ENCODE measurements at places on chromosomes 12 and 14.

GRCh38 chr12:40646456-40646855, 45.8 kb upstream of the CNTN1 start:
- DNase-seq = no peak

DNA sequence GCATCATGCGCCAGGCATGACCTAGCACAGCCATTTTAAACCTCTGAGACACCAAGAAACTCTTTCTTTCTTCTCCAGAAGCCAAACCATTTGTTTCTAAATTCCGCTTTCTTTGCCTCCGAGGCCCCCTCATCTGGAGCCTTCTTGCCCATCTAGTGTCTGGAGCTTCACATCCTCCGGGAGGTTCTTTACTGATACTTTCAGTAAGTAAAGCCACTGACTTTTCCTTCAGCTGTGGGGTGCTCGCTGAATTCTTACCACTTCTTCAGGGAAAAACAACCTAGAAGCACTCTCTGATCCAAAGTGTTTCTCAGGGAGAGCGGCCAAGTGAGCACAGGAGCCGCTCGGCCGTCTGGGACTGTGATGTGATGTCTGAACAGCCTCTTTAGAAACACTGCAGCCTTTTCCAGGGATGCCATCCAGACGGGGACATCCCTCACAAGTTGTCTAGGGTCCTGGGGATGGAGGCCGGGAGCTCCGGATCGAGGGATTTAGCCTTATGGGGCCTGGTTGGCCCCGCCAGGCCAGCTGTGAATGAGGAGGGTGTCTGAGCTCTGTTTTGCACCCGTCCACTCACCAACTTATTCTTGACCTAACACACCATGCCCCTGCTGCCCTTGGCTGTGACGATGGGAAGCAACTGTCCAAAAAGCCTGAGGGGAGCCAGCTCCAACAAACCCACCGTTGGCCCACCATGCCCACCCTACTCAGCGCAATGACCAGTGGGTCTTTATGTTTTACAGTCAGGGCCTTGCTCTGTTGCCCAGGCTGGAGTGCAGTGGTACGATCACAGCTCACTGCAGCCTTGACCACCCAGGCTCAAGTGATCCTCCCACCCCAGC, 160.6 kb downstream of the ZFP36L1 start:
- no peak for DNase-seq

DNA sequence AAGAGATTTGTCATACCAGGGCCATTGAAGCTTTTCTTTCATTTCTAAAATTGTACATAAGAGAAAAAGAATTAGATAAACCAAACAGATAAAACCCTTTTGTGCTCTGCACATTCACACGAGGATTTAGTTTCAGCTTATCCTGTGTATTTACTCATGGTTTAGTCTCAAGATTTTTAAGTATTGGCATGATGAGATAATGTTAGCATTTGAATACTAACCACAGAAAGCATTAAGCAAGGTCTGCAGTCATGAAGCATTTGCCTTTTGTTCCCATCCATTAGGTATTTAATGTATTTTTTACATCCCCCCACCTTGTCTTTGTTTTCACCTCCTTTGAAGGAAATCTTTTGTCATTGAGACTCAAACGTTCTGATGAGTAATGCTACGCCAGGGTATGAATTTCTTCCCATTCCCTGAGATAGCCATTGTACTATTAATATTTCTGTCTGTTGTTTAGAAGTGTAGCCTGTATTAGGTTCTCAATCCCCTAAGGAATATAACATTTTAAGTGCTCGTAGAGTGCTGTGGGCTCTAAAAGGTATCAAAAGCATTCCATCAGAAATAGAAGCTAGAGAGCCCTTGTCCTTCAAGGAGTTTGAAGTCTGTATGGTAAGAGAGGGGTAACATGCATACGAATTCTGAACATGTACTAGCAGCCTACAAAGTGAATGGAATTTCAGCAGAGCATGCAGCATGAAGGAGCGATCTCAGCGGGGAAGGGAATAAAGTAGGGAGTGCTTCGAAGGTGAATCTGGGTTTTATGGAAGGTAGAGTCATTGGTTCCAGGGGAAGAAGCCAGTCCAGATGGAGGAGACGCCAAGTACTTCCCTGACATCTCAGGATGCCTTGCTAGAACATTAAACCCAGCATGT, 22.3 kb downstream of the CRADD start:
- DNase-seq = no peak

DNA sequence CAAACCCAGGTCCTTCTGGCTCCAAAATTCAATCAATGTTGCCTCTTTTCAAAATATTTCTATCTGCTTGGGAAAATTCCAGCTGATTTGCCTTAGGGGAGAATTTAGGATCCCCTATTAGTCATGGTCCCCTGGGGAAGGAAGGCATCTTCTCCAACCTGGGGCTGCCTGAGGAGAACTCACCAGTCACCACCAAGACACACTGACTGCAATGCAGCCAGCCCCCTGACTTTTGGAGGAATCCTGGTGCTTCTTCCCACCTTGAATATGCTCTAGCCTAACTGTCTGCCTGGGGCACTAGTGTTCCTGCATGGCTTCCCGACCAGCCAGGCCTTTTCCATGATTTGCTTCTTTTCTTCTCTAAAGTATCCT, 71.8 kb upstream of the BCL2L14 start:
- DNase-seq = no peak

DNA sequence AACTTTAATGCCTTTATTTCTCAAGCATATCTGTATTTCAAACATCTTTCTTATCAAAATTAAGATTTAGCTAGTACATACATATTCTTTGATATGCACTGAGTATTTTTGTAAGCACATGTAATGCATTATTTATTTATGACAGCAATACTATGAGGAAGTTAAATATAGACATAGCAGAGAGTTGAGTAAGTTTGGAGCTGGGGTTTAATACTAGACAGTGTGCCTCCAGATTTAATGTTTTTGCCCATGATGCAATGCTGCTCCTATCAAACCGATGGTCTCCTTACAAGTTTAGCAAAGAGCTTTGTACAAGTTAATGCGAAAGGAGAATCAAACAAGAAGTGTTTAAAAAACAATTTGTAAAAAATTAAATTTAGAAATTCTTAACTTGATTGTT, 826.6 kb upstream of the MGAT4C start:
- no peak for DNase-seq

GRCh38 chr12:64551676-64552075, 58.6 kb upstream of the RASSF3 start:
- no peak for DNase-seq

DNA sequence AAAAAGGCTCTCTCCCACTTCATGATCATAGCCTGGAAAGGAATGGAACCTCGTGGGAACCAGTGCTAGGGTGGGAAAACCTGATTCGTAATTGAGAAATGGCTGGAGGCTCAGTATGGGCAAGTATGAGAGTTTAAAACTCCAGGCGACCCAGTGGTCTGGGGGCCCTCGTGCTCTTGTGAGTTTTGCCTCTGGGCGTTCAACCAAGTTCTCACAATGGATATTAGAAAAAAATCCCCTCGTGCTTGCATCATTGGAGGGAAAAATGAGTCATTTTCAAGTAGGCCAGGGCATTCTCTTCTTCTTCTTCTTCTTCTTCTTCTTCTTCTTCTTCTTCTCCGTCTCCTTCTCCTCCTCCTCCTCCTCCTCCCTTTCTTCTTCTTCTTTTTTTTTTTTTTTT, 39.0 kb downstream of the GPR68 start:
- DNase-seq = no peak

- DNase-seq = no peak
Measured at GRCh38 chr12:2261708-2262107, 208.9 kb downstream of the CACNA1C start.

GRCh38 chr12:126811391-126811790, 1455.6 kb upstream of the TMEM132C start:
- DNase-seq = no peak

- DNase-seq = no peak
Measured at GRCh38 chr14:96790706-96791105, 6.5 kb upstream of the VRK1 start.

DNA sequence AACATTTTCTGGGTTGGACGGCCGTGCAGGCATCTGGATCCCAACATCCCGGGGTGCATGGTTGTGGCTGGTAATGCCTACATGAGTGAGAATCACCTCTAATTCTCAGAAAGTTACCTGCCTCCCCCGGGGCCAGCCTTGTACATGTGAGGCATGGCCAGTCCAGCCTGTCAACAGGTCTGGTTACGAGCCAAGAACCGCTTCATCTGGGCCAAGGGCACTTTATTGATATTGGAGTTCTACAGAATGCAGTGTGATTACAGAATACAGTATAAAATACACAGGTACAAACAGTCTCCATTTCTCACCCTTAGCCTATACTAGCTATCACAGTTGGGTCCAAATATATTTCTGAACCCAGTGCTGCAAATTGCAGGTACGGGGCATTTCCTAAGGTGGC, 84.9 kb upstream of the EVL start:
- no peak for DNase-seq

GRCh38 chr12:802242-803120, 50.1 kb downstream of the WNK1 start:
- DNase-seq = no peak

GRCh38 chr12:86170051-86170450, 86.1 kb downstream of the MGAT4C start:
- no peak for DNase-seq

GRCh38 chr14:63130531-63130930, 73.7 kb upstream of the RHOJ start:
- DNase-seq = no peak

Data from activated CD4-positive, alpha-beta T cell treated with anti-CD3 and anti-CD28 coated beads for 24 hours (primary cell).